GM18507 (cell line): ENCODE measurements at places on chromosomes 13 and 19.

DNA sequence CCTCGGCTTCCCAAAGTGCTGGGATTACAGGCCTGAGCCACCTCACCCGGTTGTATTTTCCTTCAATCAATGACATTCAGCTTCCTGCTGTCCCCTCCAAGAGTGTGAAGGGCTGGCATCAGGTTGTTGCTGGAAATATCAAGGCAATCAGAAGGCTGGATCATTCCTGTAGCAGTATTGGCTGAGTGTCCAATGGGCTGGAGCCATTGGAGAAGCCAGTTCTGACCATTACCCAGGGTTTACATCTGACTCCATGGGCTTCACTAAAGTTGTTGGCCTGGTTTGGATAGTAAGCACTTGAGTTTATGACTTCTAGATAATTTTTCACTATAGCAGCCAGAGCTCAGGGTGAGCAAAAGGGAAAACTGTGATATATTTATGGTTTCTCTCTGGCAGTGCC is 137.0 kb downstream of the DLEU7 start:
- no peak for DNase-seq

DNA sequence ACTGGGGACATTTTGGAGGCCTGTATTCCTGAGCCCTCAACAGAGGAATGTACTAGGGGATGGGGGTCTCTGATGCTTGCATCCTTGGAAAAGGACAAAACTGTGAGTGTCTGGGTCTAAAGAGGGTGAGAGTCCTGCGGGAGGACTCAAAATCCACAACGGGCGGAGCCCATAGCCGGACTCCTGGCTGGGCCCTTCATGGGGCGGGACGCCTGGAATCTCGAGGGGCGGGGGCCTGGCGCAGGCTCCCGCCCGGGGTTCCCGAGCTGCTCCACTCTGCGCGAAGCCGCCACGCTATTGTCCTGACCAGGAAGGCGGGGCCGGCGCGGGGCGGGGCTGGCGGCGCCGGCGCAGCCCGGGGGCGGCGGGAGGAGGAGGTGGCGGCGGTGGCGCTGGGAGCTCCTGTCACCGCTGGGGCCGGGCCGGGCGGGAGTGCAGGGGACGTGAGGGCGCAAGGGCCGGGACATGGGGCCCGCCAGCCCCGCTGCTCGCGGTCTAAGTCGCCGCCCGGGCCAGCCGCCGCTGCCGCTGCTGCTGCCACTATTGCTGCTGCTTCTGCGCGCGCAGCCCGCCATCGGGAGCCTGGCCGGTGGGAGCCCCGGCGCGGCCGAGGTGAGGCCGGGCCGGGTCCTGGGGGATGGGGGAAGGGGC is at the start of gene APLP1:
APLP1 (plus strand) TSS at position 403 of the 651 bp plus-strand sequence; CDS start at position 466, 63 bp downstream.
- DNase-seq = peak; percentile 39

DNA sequence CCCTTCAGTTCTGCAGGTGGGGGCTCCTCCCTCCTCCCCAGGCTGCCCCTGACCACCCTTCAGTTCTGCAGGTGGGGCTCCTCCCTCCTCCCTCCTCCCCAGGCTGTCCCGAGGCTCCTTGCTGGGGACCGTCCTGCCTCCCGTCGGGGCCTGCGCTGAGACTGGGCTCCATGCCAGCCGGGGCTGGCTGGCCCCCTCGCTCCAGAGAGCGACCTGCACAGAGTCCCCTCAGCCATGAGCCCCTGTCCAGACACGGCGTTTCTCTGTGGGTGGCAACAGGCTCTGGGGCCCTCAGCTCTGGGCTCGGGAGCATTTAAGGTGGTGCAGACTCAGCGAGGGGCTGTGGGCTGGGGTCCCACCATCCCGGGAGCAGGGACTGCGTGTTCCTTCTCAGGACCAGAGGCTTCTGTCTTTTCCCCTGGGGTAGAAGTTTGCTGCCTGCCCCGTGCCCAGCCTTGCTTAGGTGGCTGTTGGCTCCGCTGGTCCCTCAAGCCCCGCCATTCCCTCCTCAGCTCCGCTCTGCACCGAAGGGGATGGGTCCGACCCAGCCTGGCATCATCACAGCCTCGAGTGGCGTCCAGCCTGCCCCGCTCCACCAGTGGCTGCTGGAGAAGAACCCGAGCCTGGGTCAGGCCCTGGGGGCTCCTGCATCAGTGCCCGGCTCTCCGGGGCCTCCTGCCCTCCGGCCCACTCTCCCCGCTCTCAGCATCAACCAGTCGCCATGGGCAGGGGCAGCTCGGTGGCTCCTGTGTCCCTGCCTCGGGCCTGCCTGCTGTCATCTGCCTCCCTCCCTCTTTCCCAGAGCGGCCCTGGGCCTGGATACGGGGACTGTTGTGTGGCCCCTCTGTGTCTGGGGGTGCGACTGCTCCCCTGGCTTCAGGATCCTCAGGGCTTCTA is 27.6 kb downstream of the CSNK1G2 start:
- DNase-seq = no peak

DNA sequence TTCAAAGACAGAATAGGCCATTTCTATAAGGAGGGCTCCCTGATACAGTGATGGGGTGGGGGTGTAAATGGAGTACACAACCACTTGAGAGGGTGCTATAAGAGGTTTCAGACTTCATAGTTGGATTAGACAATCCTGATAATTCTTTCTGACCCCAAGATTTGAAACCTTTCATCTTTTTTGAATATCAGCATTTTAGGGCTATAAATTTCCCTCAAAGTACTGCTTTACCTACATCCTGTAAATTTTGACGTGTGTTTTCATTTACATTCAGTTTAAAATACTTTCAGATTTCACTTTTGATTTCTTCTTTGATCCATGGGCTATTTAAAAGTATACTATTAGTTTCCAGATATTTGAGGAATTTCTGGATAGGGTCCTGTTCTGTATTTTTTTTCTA is 40.0 kb upstream of the SIN3B start:
- no peak for DNase-seq

GRCh38 chr13:102452836-102453235 is 51.0 kb upstream of the FGF14 start:
- DNase-seq = no peak

- no peak for DNase-seq
Observed at GRCh38 chr19:56474308-56474707, 2.8 kb downstream of the ZNF667 start.

- DNase-seq = no peak
Observed at GRCh38 chr19:42412661-42413076, 14.5 kb downstream of the LIPE start.

DNA sequence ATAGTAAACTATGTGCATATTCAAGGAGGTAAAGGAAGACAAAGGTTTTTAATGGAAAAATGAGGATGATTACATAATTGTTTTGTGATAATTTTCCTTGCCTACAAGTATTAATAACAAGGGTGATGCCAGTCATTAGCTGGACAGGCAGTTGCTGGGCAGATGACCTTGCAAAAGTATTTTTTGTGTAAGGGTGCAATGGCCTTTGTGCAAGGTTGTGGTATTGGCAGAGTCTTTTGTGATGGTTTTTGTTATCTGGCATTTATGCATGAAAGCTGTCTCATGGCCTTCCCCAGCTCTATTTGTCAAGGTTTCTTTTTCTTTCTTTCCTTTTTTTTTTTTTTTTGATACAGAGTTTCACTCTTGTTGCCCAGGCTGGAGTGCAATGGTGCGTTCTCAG is 4.3 kb upstream of the COMMD6 start:
- DNase-seq = no peak

DNA sequence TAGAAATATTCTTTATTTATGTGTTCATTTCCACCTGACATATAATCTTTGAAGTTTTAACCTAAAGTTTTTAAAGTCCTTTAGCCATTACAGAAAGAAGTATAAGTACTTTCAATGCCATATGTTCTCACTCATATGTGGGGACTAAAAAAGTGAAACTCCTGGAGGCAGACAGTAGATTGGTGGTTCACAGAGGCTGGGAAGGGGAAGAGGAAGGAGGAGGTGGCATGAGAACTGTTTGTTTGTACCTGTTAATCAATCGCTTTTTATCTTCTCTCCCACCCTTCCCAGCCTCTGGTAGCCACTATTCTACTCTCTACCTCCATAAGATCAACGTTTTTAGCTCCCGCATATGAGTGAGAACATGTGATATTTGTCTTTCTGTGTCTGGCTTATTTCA is 131.1 kb downstream of the MYO16 start:
- DNase-seq = no peak

DNA sequence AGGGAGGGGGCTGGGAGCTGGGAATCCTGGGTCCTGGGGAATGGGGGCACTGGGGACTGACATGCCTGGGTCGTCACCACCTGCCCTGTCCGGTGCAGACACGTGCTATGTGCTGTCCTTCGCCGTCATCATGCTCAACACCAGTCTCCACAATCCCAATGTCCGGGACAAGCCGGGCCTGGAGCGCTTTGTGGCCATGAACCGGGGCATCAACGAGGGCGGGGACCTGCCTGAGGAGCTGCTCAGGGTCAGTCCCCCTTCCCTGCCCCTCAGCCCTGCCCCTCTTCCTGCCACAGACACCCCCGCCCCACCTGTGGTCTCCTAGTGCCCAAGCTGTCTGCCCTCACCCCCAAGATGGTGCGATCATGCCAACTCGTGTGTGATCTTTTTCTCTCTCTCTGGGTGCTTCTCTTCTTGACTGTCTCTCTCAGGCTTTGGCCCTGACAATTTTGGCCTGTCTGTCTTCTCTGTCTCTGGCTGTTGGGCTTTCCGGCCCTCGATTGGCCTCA is 5.0 kb downstream of the CYTH2 start:
- DNase-seq = no peak

DNA sequence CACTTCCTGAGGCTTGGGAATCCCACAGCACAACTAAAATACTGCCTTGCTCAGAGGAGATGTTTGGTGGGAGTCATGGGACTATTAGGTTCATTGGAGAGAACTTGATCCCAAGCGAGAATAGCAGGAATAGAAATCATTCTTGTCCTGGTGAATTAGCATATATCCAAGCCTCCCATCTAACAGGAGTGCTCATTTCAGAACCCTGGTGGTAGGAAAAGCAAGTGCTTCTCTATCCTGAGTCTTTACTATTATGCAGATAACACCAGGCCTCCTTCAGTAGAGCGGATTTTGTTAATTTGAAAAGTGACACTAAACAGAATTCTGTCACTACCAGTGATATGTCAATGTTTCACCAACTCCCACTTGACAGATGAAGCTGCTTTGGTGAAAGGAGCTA is 199.5 kb downstream of the ATP8A2 start:
- DNase-seq = no peak

DNA sequence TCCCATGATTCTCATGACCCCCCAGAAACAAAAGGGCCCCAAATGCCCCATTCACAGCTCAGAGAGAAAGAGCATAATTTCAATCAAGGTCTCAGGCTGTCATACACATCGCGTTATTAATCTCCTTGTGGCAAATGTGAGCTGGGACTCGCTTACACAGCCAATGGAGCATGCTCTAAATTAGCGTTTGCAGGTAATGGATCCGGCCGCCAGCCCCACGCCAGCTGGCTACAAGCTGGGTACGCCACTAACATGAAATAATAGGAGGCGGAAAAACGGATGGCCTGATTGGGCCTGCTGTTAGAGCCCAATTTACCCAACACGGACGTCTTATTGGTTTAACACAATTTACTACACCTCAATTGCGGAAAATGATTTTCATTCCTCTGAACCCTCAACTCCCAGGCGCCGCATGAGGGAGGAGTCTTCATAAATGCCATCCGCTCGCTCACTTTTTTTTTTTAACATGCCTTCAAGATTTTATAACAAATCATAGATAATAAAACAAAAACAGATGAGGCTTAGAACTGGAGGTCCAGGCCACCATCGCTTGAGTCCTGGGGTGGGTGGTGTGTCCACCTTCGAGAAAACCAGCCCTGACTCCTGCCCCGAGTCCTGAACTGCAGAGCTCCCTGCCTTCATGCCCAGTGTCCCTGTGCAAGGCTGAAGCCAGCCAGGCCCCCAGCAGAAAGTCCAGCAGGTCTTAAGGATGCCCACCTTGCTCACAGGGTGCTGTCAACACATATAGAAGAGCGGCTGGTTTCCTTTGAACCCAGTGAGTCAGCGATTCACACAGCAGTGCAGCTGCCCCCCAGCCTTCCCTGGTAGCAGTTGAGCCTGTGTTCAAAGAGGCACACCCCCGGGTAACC is 62.1 kb downstream of the PEPD start:
- DNase-seq = no peak

DNA sequence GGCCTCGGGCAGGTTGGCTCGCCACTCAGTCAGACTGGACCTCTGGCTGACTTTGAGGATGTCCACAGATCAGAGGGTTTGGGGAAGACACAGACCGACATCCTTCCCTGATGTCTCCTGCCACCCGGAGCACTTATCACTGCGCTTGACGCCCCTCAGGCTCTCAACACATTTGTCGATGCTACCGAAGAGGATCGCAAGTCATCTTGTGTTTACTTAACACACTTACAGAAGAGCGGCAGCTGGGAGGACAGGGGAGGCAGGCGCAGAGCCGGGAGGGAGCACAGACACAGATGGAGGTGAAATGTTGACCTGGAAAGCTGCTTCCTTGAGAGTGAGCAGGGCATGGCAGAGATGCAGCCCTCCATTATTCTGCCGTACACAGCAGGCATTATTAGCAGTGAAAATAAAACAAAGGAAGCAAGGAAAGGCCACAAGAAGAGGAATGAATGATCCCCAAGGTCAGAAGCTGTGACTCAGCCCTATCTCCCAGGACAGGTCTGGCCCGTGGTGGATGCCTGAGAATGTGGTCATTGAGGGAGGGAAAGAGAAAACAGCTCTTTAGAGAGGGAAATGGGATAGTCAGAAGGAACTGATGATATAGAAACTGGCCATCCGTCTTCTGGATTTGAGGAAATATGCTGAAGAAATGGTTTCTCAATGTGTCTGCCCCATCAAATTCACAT is 549.5 kb upstream of the ARGLU1 start:
- DNase-seq = no peak

- no peak for DNase-seq
Observed at GRCh38 chr13:35157143-35157755, 215.2 kb downstream of the NBEA start.

DNA sequence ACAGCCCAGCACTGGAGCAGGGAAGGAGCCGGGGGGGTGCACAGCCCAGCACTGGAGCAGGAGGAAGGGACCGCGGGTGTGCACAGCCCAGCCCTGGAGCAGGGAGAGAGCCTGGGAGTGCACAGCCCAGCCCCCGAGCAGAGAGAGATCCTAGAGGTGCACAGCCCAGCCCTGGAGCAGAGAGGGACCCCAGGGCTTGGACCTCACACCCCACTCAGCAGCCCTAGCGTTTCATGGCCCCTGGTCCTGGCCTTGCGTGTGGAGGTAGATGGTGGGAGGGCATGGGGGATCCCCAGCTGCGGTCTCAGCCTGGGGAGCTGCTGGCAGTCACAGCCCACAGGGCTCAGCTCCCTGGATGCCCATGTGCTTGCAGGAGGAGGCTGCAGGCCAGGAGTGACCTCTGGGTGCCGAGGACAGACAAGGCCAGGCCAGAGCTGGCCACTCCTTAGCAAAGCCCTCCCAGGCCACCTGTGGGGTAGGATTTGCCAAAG is 25.1 kb downstream of the GAS6 start:
- DNase-seq = no peak
